ENCODE measurements at places on chromosomes 11 and 22.

DNA sequence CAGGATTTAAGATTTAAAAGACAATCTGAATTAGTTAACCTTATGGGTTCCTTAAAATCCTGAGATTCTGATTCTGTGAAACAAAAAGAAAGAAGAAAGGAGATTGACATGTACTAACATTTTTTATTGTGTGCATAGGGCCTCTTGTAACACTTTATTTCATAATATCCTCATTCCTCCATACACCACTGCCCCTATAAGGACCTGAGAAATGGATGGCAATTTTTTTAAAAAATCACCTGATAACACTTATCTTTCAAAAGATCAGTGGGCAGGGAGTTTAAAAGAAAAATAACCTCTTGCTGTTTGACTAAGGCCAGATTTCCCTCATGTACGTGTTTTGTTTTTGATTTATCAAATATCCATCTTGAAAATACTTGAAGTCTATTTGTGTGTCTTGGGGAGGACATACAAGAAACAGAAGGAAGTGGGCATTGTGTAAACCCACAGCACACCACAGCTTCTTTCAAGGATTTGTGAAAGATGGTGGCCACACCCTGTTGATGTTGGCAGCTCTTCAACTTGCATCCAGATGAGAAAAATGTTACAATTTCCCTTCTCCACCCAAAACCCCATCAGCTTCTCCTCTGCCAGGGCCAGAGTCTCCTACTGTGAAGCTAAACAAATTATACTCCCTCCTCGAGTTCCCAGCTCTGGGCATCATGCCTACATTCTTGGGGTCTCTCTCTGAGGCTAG, 35.0 kb upstream of the MPEG1 start:
- no peak for DNase-seq

GRCh38 chr11:77127920-77128691, at the start of gene MYO7A:
TSS of gene MYO7A (plus strand) at chr11:77128246. CDS start at chr11:77130635, 2,389 bp downstream.
- no peak for DNase-seq

DNA sequence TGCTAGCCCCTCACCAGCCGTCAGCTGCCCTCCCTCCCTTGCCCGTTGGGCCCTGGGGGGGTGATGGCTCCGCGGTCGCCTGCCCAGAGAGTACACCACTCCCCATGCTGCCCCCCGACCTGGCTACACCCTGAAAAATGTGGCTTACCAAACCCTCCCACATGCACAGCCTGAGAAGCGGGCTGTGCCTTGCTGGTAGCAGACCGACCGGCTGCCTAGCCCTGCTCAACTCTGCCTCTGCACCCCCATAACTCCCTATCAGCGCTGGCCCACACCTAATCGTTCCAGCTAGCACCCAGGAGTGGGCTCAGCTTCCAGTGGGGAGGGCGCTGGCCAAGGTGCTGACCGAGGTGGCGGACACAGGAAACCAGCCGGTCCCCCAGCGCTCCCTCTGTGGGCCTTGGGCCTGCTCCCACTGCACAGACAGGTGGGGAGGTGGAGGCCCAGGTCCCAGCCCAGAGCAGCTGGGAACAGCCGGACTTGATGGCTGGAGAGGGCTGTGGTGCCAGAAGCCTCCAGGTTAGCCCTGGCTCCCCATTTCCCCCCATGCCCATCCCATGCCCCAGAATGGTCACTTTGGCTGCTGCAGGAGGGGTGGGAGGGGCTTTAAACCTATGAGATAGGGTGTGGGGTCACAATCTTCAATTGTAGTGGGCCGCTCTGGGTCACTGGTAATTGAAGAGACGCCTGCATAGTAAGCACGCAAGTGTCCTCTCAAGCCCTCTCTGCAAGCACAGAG, 32.1 kb upstream of the PRODH start:
- DNase-seq = peak; percentile 52

DNA sequence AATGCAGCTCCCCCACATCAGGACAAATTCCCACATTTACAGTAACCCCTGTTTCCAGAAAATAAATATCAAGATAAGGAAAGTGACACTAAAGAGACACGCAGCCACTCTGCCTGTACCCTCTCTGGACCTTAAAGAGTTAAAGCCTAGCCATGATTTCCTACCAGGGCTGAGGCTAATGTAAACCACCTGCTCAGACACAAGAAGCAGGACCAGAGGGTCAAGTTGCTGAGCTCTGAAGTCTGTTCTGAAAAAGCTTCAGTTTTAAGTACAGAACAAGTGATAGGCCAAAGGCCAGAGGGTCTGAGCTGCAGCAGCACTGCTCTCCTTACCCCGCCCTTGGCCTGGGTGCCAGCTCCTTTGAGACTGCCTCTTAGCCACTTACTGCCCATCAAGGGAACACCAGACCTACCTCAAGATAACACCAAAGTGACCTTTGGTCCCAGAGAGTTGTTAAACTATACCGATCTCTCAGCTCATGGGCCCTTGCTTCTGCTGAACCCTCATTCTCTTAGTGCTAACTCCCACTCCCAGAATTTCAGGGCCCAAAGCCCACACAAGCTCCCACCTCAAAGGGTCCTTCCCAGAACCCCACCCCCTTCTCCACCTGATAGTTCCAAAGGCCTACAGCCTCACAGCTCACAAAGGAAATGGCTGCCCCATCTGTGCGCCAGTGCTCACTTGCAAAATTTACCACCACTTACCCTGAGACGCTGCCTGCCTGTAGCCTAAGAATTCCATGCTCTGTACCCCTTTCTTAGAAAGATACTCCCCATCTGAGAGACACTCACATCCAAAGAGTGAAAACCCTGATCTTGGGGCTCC, 40.5 kb downstream of the IL18BP start:
- DNase-seq = no peak

- no peak for DNase-seq
Observed at GRCh38 chr11:75589933-75590332, 27.9 kb downstream of the SERPINH1 start.

DNA sequence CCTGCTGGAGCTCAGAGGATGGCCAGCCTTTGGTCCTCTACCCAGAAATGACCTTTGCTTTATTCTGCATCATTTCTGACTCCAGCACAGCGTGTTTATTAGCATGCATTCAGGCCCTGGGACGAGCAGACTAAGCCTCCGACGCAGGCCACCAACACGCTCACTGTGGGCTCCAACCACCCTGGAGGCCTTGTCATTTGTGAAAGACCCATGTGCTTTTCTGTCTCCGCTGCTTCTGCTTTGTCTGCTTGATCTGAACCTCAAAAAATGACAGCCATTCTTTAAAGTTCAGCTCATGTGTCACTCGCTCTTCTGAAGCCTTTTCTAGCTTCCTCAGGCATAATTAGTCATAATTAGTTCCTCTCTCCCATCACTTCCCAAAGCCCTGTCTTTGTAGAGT, 109.1 kb upstream of the TIMP3 start:
- no peak for DNase-seq

DNA sequence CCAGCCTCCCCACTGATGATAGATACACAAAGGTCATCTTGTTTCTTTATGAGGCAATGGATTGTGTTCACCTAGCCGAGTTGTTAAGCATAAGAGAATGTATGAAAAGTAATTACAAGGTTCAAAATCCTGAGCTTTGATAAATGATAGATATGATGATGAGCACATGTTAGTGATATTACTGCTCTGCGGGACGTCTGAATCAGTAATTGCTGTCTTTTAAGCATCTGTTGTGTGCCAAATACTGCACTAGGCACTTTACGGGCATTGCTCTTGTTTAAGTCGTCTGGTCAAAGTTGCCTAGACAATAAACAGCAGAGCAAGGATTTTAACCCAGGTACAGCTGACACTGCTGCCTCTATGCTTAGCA, 559 bp upstream of the RNF141 start:
- no peak for DNase-seq

GRCh38 chr22:30370641-30371230, 13.9 kb downstream of the CCDC157 start:
- no peak for DNase-seq

DNA sequence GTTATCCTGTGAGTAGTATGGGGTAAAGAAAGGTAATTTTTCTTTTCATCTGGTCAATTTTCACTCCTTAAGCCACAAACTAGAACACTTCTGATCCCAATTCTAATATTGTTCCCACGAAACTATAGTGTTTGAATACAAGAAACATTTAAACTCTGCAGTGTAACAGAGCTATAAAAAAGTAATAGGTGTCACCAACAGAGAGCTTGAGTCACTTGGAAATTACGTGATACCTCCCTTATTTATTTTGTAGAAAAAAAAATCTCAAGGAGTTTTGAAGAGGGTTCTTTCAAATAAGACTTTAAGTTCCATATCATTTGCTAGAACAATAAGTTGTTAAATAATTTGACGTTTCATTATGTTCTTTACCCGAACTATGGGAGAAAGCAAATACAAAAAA, 959.4 kb downstream of the JRKL start:
- no peak for DNase-seq

- DNase-seq = no peak
Observed at GRCh38 chr22:41976961-41977566, 7.8 kb downstream of the SEPTIN3 start.

GRCh38 chr11:9250139-9250582, 15.0 kb downstream of the DENND5A start:
- peak; percentile 46 for DNase-seq

DNA sequence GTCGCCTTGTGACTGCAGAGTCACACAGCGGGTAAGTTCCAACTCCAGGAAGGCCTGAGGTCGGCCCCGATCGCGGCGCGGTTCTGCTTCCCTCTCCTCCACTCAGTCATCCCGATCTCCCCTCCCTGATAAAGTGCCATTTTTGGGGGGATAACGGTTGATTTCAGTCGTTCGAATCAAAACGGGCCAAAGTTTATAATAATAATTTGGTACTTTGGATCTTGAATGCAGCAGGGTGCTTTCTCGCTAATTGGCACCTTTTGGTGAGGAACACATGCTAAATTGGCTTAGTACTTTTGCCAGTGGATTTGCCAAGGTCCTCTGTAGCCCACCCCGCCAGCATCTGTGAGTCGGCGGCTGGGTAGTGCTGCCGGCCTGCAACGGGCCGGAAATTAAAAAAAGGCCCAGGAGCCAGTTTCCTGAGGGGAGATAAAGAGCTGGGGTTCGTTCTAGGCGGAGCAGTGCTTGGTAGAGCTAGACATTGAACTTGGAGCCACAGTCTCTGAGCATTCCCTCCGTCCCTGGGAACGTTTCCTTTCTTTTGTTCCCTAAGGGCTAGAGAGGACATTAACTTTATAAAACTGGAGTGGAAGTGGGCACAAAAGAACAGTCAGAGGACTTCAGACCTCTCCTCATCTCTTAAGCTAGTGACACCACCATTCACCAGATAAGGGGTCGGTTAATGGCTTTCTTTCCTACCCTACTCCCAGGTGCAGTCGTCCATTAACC, 997 bp downstream of the UBE2L3 start:
- DNase-seq = peak; percentile 45

DNA sequence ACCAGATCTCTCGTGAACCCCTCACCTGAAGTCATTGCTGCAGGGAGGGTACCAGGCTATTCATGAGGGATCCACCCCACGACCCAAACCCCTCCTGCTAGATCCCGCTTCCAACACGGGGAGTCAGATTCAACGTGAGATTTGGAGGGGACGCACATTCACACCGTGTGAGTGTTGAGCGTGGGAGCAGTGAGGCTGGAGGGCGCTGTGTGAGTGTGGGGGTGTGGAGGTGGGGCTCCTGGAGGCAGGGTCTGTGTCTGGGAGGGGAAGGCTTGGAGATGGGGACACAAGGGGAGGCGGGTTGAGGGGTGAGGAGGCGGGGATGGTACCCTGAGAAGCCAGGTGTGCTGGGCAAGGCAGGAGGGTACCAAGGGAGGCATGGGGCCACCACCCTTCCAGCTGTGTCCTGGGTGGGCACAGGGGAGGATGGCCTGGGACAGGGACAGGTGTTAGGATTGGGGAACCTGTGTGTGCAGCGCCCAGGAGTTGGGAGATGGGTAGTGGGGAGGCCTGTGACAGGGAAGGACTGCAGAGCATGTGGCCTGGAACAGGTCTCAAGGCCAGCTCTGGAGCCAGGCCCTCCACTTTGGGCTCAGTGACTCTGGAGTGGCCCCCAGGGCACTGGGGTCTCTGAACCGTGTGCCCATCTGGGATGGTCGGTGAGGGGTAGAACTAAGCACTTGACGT, 13.6 kb downstream of the TPCN2 start:
- DNase-seq = no peak

- DNase-seq = no peak
Observed at GRCh38 chr11:10678101-10678500, 15.5 kb downstream of the IRAG1 start.

DNA sequence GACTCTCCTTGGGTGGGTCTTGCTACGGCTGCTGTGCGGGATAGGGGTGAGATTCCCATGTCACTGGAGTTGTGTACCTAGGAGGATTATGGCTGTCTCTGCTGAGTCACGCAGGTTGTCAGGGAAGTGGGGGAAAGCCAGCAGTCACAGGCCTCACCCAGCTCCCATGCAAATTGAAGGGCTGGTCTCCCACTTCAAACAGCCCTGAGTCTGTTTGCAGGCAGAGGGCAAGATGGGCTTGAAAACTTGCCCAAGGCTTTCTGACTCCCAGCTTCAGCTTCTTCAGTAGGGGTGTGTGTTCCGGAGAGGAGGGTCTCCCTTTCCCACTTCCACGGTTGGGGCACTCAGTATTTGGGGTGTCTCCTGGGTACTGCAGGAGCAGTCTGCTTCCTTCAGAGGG, 10.9 kb upstream of the SC5D start:
- no peak for DNase-seq

DNA sequence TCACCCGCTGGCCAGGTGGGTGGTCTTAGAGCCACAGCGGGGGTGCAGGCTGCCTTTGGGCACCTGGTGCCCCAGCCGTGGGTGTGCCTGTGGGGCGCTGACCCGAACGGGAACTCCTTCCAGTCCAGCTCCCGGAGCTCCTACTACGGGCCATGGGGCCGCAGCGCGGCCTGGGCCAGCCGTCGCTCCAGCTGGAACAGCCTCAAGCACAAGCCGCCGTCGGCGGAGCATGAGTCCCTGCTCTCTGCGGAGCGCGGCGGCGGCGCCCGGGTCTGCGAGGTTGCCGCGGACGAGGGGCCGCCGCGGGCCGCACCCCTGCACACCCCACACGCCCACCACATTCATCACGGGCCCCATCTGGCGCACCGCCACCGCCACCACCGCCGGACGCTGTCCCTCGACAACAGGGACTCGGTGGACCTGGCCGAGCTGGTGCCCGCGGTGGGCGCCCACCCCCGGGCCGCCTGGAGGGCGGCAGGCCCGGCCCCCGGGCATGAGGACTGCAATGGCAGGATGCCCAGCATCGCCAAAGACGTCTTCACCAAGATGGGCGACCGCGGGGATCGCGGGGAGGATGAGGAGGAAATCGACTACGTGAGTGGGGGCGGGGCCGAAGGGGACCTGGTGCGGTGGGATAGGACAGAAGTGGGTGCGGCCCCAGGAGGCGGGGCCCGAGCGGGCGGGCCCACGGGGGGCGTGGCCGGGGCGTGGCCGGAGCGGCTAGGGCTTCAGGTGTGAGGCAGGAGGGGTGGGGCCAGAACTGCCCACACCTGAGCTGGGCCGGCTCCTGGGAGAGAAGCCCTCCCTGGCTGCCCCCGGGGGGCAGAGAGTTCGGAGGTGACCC, 91.5 kb downstream of the CACNA1I start:
- DNase-seq = peak; percentile 87

- DNase-seq = no peak
Observed at GRCh38 chr11:32874132-32874531, 18.5 kb upstream of the QSER1 start.

DNA sequence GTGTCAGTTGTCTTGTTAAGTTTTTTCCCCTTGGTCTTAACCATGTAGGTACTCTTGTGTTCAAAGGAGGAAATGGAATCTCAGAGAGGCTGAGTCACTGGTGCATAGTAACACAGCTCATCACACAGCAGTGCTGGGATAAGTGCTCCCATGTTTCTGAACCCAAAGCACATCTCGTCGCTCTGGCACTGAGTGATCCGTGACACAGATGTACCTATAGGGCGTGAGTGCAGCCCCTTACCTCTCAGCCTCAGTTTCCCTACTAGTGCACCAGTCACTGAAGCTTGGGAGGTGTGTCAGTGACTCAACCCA, 234.0 kb downstream of the ST3GAL4 start:
- no peak for DNase-seq

- peak; percentile 53 for DNase-seq
Observed at GRCh38 chr22:38203090-38203810, 1.5 kb downstream of the MAFF start.

Measured in stimulated activated CD8-positive, alpha-beta memory T cell treated with anti-CD3 and anti-CD28 coated beads, Interleukin-4, amount 100 ng/mL, for 48 hours (primary cell).